Motor neuron (in vitro differentiated cells): ENCODE measurements at places on chromosomes 5 and 9. TPM values are rescaled to one million over a fixed set of nuclear protein-coding genes. Genes with fewer than 3 reads are reported as not detected.

Gene LCN9
- 1.4 TPM in 1 of 2 replicates, not detected in the other for total RNA-seq

Gene TNC
- total RNA-seq, result 4.2 and 4.6 TPM in 2 replicates

- no peak for ATAC-seq
These were observed 34.8 kb downstream of the HTR4 start for GRCh38 chr5:148619484-148619883.

DNA sequence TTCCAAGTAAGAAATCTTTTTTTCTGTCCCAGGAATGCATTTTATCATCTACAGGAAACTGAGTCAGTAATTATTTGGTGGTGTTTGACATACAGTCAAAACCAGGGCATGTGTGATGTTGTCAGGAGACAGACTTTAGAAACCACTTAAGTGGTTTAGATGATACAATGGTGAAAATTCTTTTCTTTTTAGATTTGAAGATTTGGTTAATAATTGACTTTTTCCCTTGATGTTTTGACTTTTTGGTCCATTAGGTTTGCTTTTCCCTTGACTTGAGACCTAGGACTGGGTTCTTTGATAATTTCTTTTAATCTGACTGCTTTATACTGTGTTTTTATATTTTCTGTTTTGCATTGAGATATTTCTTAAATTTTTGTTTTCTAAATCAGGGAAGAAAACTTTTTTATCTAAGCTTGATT, 85.2 kb downstream of the RASGRF2 start:
- no peak for ATAC-seq

Gene KCNV2
- 1.1 and 1.2 TPM in 2 replicates for total RNA-seq

DNA sequence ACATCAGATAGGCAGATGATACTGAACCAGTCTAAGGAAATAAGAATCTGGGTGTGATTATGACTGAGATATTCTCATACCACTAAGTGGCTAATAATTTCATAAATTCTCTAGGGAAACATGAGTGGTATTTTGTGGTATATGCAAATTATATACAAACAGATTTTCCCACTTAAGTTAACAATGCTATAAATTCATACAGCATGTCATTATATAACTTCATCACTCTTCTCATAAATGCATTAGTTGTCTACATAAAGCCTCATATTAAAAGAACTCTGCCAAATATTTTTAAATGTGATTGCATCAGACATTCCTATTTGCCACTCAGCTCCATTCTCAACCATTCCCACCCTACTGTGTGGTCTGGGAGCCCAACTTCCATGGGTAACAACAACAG, 226.5 kb downstream of the TLE1 start:
- ATAC-seq, result no peak

DNA sequence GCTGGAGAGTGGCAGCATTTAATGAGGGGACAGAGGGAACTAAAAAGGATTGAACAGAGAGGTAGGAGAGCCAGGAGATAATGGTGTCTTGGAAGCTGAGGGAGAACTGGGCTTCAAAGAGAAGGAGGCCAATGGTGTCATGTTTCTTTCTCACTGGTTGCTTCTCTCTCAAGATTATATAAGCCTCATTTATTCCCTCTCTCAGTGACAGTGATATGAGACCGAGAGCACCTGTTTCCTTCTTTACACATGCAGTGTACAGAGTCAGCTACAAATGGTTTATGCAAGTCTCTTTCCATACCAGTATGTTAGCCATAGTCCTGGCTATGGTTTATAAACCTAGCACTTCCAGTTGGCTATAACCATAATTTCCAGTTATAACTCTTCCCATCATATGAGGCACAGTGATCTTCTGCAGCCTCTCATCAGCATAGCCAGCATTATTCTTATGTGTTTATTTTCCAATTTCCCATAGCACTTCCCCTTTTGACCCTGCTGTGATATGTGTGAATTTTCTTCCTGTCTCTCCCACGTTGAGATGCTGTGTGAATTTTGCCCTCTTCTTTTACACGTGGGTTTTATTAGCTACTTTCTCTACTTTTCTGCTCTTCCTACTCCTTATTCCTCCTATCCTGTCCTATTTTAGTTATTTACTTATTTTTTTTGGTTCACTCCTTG, 71.2 kb downstream of the UNC13B start:
- no peak for ATAC-seq

GRCh38 chr5:116740771-116741170, 166.1 kb upstream of the SEMA6A start:
- ATAC-seq, result no peak

Gene WDR55
- total RNA-seq, result 14.4 and 15.6 TPM in 2 replicates

DNA sequence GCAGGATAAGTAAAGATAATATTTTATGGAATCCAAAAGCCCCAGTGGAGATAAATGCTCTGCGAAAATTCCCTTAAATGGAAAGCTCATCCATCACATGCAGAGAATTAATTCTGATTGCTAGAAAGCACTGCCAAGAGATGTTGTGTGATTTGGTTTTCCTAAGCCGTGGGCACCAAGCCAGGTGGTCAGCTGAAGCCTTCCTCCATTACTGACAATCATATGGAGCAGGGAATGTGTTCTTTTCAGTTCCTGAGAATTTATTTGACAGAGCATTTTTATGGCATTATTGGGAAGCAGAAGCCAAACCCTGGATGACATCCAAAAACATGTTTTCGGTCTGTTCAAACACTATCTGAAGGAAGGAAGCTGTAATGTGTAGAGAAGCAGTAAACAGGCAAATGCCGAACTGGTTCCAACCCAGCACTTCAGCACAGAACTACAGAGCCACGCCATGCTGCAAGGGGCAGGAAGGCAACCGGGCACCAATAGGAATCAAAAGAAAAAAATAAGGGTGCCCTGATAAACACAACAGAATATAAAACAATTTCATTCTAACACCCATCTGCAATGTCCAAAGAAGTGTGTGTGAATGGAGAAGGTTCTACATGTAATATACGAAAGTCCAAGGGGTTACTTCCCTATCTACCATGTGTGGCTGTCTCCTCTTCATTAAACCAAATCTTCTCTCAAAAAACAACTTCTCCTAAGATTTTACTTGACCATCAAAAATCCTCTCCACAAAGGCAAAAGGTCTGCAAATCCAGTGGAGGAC, 12.3 kb downstream of the ARSB start:
- no peak for ATAC-seq

- ATAC-seq, result no peak
These were observed 5.3 kb downstream of the NINJ1 start for GRCh38 chr9:93128715-93129224.

DNA sequence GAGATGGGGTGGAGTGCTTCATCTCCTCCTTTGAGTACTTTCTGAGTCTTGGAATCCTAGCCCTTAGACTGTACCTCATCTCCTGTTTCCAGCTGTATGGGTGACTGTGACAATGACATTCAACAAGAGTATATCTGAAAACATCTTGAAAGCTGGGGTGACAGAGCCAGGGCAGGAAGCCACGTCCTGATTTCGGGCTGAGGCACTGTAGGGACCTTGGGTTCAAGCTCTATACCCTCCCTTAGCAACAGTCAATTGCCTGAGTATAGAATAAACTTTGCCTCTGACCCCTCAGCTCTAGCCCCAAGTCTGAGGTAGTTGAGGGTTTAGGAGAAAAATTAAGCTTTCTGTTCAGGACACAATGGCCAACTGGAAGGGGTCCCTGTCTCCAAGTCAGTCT, 6.3 kb downstream of the FOXE1 start:
- ATAC-seq, result no peak

- ATAC-seq, result no peak
These were observed 29.9 kb downstream of the FAM219A start for GRCh38 chr9:34428325-34428958.

Gene LTC4S
- not detected in 2 replicates for total RNA-seq

Gene SPATA31E1
- not detected in 2 replicates for total RNA-seq

- no peak for ATAC-seq
These were observed 287.6 kb upstream of the MSX2 start for GRCh38 chr5:174436750-174437149.

DNA sequence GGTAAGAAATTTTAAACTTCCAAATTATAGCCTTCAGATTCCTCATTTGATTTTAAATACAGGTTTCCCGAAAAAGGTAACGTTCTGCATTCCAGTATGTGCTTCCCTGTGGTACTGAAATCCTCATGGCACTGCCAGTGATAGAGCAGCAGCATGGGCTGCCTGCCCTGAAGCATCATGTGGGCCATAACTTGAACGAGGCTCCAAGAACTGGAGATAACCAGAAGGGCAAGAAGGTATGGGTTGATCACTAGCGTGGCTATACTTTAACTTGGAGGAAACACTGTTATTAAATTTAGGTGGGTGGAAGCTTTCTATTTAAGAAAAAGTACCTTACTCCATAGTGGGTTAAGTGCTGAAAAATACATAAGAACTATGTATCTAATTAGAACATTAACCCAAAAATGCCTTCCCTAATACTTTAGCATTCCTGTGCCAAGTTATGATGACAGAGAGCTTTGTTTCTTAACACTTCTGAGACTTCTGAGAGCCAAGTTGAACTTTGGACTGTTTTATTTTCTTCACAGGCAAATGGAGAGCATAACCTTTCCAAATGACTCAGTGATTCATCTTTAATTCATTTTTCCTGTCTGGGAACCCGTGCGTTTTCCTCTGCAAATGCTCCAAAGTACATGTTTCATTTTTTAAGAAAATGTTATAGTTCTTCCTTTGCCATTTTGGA, 191.5 kb upstream of the GNA14 start:
- ATAC-seq, result no peak

DNA sequence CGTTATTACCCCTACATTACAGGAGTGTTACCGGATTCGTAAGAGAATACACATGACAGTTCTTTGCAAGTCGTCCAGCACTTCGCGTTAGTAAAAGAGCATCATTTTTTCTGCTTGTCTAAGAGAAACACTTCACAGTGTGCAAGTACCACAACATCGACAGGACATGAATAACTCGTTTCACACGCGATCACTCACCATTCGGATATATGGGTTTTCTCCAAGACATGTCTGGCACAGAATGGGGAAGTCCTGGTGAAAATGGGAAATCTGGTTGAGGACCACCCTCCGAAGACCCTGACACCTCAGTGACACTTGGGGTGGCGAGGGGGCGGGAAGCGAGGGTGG, 642 bp downstream of the RBM22 start:
- ATAC-seq, result no peak

Gene RNF208
- 2.8 and 2.9 TPM in 2 replicates for total RNA-seq

DNA sequence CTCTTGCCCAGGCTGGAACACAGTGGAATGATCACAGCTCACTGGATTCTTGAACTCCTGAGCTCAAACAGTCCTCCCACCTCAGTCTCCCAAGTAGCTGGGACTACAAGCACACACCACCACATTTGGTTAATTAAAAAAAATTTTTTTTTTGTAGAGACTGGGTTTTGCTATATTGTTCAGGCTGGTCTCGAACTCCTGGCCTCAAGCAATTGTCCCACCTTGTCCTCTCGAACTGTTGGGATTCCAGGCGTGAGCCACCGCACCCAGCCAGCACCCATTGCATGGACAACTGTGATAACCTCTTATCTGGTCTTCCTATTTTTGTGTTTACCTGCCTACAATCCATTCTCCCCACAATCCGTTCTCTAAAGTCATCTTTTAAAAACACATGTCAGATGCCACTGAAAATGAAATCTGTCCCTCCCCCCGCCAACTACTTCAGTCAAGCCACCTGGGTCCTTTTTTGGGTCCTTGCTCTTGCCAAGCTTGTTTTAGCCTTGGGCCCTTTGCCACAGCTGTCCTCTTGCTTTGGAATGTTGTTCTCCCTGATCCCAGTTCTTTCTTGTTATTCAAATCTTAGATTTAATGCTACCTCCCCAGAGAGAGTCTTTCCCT, 250.5 kb downstream of the PIK3R1 start:
- no peak for ATAC-seq

DNA sequence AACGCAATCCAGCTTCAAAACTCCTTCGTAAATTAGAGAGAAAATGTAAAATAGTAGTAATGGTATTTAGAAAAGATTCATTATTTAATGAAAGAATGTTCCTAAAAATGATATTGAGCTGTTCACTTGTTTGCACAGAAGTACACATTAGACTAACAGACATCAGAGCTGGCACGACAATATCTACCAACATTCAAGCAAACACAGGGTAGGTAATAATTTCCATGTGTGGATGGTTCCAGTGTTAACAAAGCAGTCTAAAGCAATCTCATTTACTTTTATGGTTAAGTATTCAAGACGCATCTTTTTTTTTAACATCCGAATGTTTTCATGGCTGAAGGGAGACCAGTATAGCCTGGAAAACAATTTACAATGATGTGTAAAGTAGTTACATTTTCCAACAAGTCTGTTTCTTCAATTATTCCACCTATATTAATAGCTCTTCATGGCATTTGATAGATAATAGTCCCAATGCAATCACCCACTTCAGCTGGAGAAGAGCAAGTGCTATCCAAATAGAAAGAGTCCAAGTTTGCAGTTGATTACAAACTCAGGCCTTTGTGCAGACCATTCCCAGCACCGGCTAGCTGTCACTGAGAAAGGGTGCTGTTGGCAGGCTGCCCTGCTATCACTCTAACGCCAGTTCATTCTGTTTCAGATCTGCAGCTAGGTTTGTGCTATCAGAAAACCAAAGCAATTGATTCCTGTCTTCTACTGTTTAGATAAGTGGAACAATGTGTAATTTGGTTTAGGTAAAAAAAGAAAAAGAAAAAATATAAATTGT, 458.8 kb downstream of the DTWD2 start:
- ATAC-seq, result no peak

Gene ST8SIA4
- 0.07 and 0.64 TPM in 2 replicates for total RNA-seq

- peak; percentile 56 for ATAC-seq
These were observed 5.7 kb downstream of the FIBCD1 start for GRCh38 chr9:130933114-130934046.

- peak; percentile 53 for ATAC-seq
These were observed 313.5 kb downstream of the CAAP1 start for GRCh38 chr9:26579056-26579455.

Gene NDOR1
- 7.2 and 8.7 TPM in 2 replicates for total RNA-seq

DNA sequence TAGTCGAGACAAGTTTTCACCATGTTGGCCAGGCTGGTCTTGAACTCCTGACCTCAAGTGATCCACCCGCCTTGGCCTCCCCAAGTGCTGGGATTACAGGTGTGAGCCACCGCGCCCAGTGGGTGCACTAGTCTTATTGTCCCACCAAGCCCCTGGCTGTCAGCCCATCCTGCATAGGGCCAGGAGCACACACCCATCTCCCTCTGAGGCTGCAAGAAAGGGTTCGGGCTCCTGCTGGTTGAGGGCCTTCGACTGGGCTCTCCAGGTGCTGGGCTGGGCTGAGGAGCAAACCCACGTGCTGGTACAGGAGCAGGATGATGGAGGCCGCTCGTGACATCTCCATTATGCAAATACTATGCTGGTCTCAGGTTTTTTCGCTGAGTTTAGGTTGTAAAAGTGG, 25.1 kb upstream of the RNF130 start:
- no peak for ATAC-seq

- ATAC-seq, result no peak
These were observed 207.1 kb downstream of the GABRG2 start for GRCh38 chr5:162274679-162275078.

Gene SLCO4C1
- 0.35 TPM in 1 of 2 replicates, not detected in the other for total RNA-seq

Gene HAND1
- 0.39 TPM in 1 of 2 replicates, not detected in the other for total RNA-seq

Gene SEMA5A
- 43.4 and 68.1 TPM in 2 replicates for total RNA-seq

Gene MCTP1
- 5.7 and 6.0 TPM in 2 replicates for total RNA-seq
